Retinal pigment epithelial cell (primary cell): ENCODE measurements at places on chromosomes 6 and 20.

DNA sequence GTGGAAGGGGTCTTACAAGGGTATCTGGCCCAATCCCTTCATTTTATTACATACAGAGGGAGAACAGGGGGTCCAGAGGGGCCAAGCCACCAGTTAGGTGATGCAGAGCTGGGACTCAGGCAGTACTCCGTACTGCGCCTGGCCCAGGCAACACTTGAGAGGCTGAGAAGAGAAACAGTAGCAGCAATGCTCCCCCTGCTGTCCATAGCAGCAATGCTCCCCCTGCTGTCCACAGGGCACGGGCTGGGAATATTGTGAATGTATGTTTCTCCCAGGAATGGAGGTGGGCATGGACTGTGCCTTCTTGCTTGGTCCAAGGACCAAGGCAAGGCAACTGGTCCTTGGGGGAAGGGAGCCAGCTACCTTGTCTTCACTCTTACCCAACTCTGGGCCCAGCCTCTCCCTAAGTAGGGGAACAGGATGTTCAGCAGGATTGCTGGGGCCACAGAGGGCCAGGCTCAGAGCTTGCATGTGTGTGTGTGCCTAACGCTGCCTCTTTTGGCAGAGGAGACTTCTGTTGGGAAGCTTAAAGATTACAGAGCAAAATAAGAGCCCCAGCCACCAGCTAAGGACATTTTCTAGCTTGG lies 14.8 kb upstream of the FAM83C start:
- DNase-seq = peak; percentile 46

DNA sequence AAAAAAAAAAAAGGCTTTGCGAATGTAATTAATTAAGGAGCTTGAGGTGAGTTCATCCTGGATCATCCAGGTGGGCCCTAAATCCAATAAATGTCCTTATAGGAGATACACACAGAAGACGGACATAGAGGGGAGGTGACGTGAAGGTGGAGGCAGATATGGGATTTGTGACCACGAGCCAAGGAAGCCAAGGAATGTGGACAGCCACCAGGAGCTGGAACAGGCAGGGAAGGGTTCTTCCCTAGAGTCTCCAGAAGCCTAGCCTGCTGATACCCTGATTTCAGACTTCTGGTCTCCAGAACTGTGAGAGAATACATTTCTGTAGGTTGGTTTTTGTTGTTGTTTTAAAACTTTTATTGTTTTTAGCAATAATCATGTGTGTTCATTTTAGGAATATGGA lies 6.7 kb upstream of the ATRN start:
- DNase-seq = no peak

DNA sequence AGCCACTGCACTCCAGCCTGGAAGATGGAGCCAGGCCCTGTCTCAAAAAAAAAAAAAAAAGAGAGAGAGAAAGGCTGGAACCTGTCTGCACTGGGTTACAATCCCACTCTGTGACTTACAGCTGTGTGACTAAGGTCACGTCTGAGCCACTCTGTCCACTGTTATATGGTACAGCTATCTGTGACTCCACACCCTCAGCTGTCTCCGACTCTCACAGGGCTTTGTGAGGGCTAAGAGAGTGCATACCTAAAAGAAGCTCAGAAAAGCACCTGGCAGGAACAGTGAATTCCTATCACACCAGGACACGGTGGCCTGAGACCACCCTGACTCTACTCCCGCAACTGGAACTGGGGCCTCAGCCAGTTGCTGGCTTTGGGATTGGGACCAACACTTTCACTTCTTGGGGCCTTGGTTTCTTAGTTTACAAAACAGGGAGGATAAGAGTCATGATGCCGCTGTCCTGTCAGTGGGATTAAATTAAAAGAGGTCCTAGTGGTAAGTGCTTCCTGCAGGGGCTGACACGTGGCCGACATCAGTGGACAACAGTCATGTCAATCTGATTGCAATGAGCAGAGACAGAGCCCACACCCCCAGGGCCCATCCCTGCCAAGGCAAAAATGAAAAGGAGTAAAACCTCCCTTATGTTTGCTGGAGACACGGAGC lies 5.7 kb upstream of the CD93 start:
- no peak for DNase-seq

- DNase-seq = no peak
These were observed 604.4 kb upstream of the NOX3 start for GRCh38 chr6:156060013-156060412.

- no peak for DNase-seq
These were observed 74.4 kb downstream of the NFATC2 start for GRCh38 chr20:51467956-51468626.

DNA sequence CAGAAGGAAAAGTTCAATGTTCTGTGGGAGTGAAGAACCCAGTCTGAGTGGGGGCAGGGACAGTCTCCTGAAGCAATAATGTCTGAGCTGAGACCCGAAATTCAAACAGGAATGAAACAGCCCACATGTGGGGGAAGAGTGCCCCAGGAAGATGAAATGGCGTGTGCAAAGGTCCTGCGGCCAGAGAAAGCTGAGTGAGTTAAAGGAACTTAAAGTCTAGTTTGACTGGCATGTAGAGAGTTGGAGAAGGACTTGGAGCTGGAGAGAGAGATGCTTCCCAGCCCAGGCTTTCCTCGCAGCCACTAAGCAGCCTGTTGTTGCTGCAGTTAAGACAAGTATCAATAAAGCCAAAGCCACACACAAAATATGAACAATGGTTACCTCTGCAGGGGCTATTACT lies 38.0 kb upstream of the MDGA1 start:
- no peak for DNase-seq

DNA sequence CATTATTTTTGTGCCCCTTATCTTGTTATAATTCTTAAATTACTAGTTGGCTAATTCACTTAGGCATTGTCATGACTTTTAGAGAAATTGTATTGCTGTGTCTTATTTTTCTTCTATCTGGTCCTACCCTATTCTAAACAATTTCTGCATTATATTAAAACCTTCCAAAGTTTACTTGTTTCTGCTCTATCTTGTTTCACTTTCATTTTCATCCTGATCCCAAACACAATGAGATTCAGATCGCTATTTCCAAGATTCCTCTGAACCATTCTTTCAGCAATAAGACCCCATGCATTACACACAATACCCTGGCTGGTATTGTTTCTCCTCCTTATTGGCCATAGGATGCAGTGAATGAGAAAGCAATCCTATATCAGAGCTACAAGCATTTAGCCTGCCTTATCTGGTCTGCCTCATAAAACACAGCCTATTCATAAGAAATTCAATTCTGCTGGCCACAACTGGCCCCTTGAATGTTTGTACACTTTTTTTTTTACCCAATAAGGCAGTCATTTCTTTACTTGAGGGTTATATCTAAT lies 69.9 kb upstream of the POU3F2 start:
- no peak for DNase-seq

DNA sequence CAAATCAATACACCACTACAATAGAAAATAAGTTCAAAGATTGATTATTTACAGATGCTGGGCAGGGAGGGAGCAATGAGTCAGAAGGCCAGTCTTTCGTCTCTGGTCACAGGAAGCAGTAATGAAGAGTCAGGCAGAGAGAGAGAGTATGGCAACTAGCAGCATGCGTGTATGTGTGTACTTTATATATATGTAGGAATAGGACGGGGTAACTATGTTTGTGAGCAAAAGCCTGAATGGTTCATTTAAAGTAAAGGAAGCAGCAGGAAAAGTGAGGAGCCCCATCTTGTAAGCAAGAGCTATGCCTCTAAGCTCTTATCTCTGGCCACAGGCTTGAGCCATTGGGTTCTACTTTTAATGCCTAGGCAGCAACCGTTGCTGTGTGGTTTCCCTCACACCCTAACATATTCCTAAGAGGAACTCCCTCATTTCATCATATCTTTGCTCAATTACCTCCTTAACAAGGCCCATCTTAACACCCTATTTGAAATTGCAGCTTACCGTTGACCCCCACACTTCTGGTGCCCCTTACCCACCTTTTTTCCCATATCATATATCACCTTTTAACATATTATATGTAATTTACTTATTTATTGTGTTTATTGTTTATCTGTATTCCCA lies 66.6 kb downstream of the AFG1L start:
- DNase-seq = no peak

DNA sequence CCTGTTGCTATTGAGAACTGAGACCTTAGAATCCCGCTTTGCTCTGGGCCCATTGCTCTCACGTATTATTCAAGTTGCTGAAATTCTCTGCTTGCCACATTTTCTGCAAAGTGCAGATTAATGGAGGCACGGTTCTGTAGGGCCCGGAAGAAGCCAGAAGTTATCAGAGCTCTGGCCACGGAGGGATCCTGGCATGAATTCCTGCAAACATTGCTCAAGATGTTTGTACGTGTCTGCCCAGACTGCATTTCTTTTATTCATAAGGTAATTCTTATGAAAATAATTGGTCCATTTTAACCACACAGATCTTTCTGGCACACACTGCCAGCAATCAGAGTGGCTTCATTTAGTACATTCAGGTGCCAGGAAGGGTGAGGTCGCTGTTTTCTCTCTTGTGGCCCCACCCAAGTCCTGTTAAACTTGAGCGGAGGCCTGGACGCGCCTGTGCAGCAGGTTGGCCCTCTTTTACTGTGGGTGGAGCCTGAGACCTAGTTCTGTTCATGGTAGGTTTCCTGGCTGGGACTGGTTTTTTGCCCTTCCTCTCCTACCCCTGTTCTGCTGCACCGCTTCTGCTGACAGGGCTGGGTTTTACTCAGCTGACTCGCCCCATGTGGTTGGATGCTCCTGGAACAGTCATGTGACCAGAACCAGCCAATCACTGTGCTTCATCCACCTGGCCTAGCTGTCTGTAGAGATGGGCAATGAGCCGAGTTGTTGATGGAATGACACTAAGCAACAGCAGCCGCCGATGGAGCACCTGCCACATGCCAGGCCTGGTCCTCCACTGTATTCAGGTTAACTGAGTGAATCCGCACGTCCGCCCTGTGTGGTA lies 230.2 kb downstream of the CDH4 start:
- no peak for DNase-seq
